ENCODE measurements at places on chromosomes 5 and 9. TPM values are rescaled to one million over a fixed set of nuclear protein-coding genes. Genes with fewer than 3 reads are reported as not detected.

DNA sequence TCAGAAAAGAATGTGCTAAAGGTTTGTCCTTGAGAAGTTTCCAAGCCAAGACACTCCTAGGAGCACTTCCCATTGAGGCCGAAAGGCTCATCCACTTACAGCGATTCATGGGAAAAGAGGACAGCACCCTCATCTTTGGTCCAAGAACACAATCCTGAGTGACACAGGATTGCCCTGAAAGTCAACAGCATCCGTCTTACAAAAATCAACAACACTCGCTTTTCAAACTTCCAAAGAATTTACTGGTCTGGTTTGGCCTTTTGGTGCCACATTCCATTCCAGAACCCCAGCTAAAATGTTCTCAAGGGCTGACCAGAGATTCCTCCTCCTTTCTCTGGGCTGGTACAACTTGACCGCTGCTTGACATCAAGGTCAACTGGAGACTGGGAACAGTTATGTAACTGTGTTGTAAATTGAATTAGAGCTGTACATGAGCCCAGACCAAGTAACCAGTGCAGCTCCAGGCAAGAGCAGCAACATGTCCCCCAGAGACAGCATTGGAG lies 415.8 kb upstream of the PIK3R1 start:
- H3K36me3 ChIP-seq: no peaks in the 10 kb centered on the region
- peaks cover 8% of the 10 kb centered on the region for H3K27me3 ChIP-seq
- no peaks in the 10 kb centered on the region for H3K4me1 ChIP-seq
- no peak for ATAC-seq
- H3K27ac ChIP-seq: no peak overlapping the region

DNA sequence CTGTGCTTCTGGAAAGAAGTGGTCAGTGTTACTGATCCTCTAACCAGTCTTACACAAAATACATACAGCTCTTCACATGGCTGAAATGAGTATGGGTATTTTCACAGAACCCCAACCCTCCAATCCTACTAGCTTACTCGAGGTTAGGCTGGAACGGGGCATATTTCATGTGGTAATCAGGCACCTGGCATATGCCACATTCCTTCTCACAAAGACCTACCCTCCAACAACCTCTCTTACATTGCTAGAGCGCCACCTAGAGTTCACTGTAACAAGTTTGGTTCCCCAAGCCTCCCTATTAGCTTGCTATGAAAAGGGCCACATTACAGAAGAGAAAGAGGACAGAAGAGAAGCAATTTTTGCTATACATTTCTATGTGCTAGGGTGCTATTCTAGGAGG lies 597.3 kb downstream of the PRELID2 start:
- H3K27ac ChIP-seq: no peak overlapping the region
- no peak for ATAC-seq
- no peaks in the 10 kb centered on the region for H3K36me3 ChIP-seq
- H3K27me3 ChIP-seq: no peaks in the 10 kb centered on the region
- no peaks in the 10 kb centered on the region for H3K4me1 ChIP-seq

DNA sequence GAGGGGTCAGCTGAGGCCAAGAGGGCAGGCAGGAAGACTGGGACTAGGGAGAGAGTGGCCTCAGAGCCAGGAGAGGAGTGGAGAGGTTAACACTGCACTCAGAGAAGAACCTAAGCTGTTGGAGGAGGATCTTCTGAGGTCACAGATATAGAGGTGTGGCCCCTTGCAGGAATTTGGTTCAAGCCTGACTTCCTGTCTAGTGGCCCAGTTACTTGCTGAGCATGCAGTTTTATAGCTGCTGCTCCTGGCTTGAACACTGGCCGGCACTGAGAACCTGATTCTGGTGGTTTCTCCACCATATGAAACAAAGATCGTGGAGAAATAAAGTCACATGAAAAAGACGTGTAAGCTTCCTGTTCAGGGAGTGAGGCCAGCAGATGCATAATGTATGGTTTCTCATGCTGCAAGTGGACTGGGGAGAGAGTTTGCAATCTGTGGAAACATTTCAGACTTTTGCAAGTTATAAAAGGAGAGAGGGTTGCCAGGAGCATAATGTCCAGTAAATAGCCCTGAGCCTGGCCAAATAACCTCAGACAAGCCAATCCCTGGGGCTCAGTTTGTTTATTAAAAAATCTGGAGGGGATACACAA lies 82.6 kb downstream of the GALNT10 start:
- H3K4me1 ChIP-seq: peaks cover 40% of the 10 kb centered on the region
- H3K4me3 ChIP-seq: peak overlapping the region; percentile 36

GRCh38 chr5:133882846-133883245 lies 85.6 kb downstream of the C5orf15 start:
- H3K4me3 ChIP-seq: no peak overlapping the region
- H3K36me3 ChIP-seq: no peaks in the 10 kb centered on the region
- H3K4me1 ChIP-seq: no peaks in the 10 kb centered on the region
- no peak for ATAC-seq
- no peak overlapping the region for H3K27ac ChIP-seq

DNA sequence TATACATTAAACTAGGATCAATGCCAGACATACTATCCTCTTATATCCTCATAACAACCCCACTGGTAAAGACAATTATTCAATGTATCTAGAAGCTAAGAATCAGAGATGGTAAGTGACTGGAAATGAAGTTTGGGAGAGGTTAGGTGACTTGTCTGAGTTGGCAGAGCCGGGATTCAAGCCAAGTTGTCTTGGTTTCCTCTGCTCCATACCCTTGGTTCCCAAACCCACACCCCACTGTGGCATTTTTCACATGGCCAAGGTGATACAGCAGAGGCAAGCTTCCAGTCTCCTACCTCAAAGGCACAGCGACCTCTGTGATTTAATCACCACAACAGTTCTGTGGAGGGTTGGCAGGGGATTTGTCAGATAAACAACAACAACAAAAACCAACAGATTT lies 34.7 kb upstream of the ADRB2 start:
- peaks cover 27% of the 10 kb centered on the region for H3K4me1 ChIP-seq
- H3K36me3 ChIP-seq: no peaks in the 10 kb centered on the region
- ATAC-seq: peak; percentile 25
- peak overlapping the region; percentile 91 for H3K27ac ChIP-seq
- H3K4me3 ChIP-seq: peak overlapping the region; percentile 27

The HTR4 gene
- total RNA-seq: not detected
